Esophagus muscularis mucosa (tissue), 4 donors: ENCODE measurements at places on chromosomes 5 and 9. TPM values are rescaled to one million over a fixed set of nuclear protein-coding genes. Genes with fewer than 3 reads are reported as not detected.

GRCh38 chr5:19619571-19619970 lies 368.4 kb downstream of the CDH18 start:
- DNase-seq = no peak

The PAXX gene
- total RNA-seq = 39.9 TPM

- DNase-seq = no peak
Measured at GRCh38 chr9:135440620-135441019, 39.0 kb upstream of the PPP1R26 start.

GRCh38 chr5:131491749-131492148 lies 143.3 kb downstream of the RAPGEF6 start:
- no peak for DNase-seq

DNA sequence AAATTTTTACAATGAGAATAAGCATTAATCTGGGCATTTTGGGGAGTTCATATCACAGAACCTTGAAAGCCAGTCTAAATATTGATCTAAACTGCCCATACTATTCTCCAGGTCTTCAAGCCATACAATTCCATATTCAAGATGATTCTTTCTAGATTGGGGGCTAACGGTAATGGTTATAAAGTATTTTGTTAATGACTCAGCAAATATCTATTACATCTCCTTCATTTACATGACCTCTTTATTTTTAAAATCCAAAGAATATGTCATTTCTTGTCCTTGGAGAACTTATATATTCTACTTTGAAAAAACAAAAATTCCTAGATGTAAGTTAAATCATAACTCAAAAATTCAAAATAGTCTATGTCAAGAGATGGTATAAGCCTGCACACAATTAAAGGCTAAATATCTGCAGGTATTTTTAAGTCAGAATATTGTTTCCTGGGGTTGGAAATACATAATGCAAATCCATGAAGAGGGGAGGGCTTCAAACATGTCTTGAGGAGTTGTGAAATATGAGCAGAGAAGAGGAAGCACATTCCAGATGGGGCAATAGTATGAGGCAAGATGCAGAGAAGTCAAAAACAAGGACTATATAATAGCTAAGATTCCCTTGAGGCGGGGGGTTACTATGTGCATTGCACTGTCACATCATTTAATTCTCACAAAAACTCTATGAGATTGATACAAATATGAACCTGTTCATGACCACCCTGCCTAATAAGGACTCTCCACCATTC lies 526.4 kb downstream of the NR2F1-AS1 start:
- no peak for DNase-seq

DNA sequence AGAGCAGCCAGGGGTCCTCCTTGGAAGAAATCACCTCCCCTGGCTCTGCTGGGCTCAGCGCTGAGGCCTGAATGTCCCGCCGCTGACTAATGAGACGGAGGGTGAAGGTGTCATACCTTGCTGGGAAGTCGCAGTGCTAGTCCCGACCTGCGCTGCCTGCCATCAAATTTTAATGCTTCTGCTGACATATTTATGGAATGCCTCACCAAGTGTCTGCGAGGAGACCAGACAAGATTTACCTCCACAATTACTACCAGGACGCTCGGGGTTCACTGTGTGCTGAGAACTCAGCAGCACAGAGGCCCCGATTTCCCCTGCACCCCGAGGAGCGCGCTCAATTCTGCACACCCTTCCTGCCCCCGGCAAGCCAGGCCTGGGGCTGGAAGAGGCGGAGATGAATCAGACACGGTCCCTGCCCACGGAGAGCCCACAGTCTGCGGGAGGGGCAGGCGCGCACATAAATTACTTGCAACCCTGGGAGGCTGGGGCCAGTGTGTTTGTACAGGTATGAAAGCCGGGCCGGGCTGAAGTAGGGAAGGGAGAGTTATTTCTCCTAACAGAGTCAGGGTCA lies 175.2 kb downstream of the PAX5 start:
- no peak for DNase-seq
